Urothelium cell line (cell line): ENCODE measurements at places on chromosomes 6 and 20.

GRCh38 chr6:40302856-40303454, 284.2 kb downstream of the LRFN2 start:
- no peak for DNase-seq

- no peak for DNase-seq
These were observed 109.0 kb upstream of the SUPT3H start for GRCh38 chr6:45486736-45487135.

DNA sequence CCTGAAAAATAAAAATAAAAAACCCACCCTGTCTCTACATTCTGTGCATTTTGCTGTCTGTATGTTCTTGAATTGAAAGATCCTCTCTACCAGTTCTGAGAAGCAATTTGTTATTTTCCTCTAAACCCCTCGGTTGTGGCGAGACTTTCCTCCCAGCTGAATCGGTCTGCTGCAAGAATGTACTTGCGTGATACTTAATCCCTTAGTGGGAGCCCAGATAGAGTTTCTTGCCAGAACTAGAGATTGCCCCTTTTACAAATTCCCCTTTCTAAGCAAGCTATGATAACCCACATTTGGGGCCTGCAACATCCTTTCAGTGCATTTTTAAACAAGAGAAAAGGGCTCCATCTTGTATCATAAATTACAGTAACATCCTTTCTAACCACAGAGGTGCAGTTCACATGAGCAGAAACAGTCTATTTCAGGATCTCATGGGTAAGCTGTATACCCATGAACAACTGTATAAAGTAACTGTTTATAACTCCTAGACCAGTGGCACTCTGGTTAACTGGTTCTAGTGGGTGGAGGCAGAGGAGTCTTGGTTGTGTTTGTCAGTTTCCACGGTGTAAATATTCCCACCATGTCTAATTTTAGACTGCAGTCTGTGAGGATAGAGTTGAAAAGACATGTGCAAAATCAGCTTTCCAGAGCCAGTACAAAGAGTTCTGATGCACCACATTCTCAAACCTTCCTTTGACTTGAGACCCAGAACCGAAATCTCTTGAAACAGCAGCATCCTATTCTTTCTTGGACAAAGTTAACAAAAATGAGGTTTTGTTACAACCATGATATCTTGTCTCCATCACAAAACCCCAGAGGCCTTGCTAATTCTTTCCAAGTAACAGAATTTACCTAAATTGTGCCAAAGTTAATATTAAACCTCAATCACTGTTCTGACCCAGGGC, 113.1 kb upstream of the ZNF217 start:
- no peak for DNase-seq

- no peak for DNase-seq
These were observed 28.5 kb downstream of the NKX2-4 start for GRCh38 chr20:21368791-21369190.

DNA sequence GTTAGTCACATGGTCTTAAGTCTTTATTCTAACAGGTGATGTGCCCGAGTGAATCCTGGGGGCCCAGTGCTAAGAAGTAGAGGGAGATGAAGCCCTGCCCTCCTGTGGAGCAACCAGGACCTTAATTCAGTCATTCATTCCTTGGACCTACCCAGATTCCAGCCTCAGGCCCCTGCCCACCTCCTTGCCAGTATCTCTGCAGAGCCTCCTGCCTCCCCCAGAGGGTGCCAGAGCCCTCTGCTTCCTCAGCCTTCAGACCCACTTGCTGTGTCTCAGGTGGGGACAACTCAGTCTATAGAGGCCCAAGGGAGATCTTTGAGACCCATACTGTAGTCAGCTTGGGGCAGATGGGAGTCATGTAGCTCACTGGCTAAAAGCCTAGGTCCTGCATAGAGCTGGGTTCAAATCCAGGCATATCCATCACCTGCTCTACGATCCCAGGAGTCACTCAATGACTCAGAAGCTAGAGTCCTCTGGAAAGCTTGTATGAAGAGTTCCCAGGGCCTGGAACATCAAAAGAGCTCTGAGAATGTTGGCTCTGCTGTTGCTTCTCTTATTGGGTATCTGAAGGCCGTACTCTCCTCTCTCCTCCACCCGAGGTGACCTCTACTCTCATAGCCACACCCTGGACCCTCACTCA, 3.9 kb upstream of the SIGLEC1 start:
- DNase-seq: peak; percentile 50
